Muscle of leg (tissue), 16 donors: ENCODE measurements at places on chromosomes 11 and 22. TPM values are rescaled to one million over a fixed set of nuclear protein-coding genes. Genes with fewer than 3 reads are reported as not detected.
A peak's percentile ranks its signal among the peaks of the same experiment; 100 is the strongest.

- H3K4me3 ChIP-seq, result no peak overlapping the region
- no peaks in the 10 kb centered on the region for H3K36me3 ChIP-seq
- H3K27ac ChIP-seq, result no peak overlapping the region
- peaks cover 52% of the 10 kb centered on the region for H3K4me1 ChIP-seq
- DNase-seq, result peak; percentile 51
- no peaks in the 10 kb centered on the region for H3K27me3 ChIP-seq
Measured at GRCh38 chr11:44243595-44244343, 66.2 kb downstream of the ALX4 start.

ART1 gene
- total RNA-seq, result 5.7 TPM

PCSK7 gene
- 19.2 TPM for total RNA-seq

GRCh38 chr22:26708256-26709009 is 51.0 kb downstream of the MIAT start:
- H3K4me3 ChIP-seq, result no peak overlapping the region
- no peaks in the 10 kb centered on the region for H3K27me3 ChIP-seq
- peaks cover 3% of the 10 kb centered on the region for H3K4me1 ChIP-seq
- no peak for DNase-seq

GRCh38 chr11:66718320-66718971 is 10.6 kb downstream of the SPTBN2 start:
- H3K4me3 ChIP-seq, result peak overlapping the region; percentile 24
- peaks cover 38% of the 10 kb centered on the region for H3K4me1 ChIP-seq
- H3K27me3 ChIP-seq, result no peaks in the 10 kb centered on the region
- peaks cover 8% of the 10 kb centered on the region for H3K36me3 ChIP-seq
- H3K27ac ChIP-seq, result peak overlapping the region; percentile 81
- DNase-seq, result peak; percentile 60

DNA sequence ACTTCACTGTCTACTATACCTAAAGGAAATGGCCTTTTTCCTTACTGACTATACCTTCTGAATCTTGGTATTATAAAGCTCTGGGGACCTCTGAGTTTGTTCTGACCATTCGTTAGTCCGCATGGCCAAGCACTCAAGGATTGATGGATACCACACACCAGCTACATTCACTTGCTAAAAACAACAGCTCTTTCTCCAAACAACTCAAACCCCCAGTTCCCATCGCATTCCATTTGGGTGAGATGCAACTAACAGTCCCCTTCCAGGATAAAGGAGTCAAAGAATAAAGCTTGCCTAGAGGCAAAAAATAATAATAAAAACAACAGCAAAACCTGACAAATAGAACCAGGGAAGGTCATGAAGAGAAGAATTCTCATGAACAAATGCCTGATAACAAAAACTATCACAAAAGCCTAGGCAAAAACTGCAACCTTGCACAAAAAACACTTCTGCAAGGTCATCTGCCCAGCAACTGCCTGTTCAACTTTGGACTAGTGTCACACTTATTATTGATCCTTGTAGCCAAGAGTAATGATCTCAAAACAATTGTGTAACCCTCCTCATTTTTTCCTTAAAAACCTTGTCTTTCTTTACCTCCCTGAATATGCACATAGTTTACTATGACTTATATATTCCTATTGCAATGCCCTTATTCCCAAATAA is 139.0 kb upstream of the GUCY1A2 start:
- no peak overlapping the region for H3K4me3 ChIP-seq
- H3K4me1 ChIP-seq, result no peaks in the 10 kb centered on the region
- H3K27me3 ChIP-seq, result no peaks in the 10 kb centered on the region
- DNase-seq, result no peak

GRK2 gene
- total RNA-seq, result 31.7 TPM

- no peaks in the 10 kb centered on the region for H3K36me3 ChIP-seq
- H3K27me3 ChIP-seq, result no peaks in the 10 kb centered on the region
- no peak for DNase-seq
- peaks cover 4% of the 10 kb centered on the region for H3K4me1 ChIP-seq
- no peak overlapping the region for H3K4me3 ChIP-seq
Measured at GRCh38 chr11:96391698-96392307, 2.0 kb downstream of the JRKL start.

DNA sequence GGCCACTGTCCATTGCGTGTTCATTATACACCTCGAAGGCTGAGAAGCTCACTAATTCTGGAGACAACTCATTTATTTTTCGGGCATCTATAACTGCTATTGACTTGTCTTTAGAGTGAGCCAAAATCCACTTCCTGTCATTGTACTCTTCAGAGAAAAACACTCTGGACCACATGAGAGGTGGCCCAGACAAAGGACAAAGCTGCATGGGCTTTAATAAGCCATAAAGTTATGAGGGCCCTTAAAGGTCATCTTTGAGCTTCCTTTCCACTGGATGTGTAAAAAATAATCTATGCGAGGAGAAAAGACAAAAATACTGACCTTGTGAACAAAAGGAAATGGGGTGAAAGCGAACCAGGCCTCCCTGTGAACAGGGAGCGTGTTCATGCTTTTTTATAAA is 63.5 kb upstream of the ZC3H12C start:
- DNase-seq, result peak; percentile 13
- H3K27ac ChIP-seq, result no peak overlapping the region
- no peak overlapping the region for H3K4me3 ChIP-seq
- no peaks in the 10 kb centered on the region for H3K27me3 ChIP-seq
- no peaks in the 10 kb centered on the region for H3K36me3 ChIP-seq
- no peaks in the 10 kb centered on the region for H3K4me1 ChIP-seq

CCDC73 gene
- not detected for total RNA-seq

GRCh38 chr11:9138612-9139579 is 47.5 kb upstream of the SCUBE2 start:
- no peaks in the 10 kb centered on the region for H3K4me1 ChIP-seq
- H3K4me3 ChIP-seq, result no peak overlapping the region
- peaks cover 70% of the 10 kb centered on the region for H3K36me3 ChIP-seq
- DNase-seq, result peak; percentile 30

GRCh38 chr11:58576887-58577471 is 1.3 kb upstream of the LPXN start:
- H3K27ac ChIP-seq, result peak overlapping the region; percentile 100
- no peaks in the 10 kb centered on the region for H3K27me3 ChIP-seq
- no peaks in the 10 kb centered on the region for H3K36me3 ChIP-seq
- peak; percentile 90 for DNase-seq

- DNase-seq, result no peak
- no peaks in the 10 kb centered on the region for H3K36me3 ChIP-seq
- no peaks in the 10 kb centered on the region for H3K27me3 ChIP-seq
- peaks cover 8% of the 10 kb centered on the region for H3K4me1 ChIP-seq
- no peak overlapping the region for H3K27ac ChIP-seq
Measured at GRCh38 chr11:9230296-9230695, 34.9 kb downstream of the DENND5A start.
